ENCODE measurements at places on chromosomes 7 and 10. TPM values are rescaled to one million over a fixed set of nuclear protein-coding genes. Genes with fewer than 3 reads are reported as not detected.

C10orf62 gene
- 1.8 TPM for polyA plus RNA-seq

MICALL2 gene
- polyA plus RNA-seq = 12.6 TPM

OR2A5 gene
- polyA plus RNA-seq = not detected

CNTNAP2 gene
- not detected for polyA plus RNA-seq

GALNT11 gene
- polyA plus RNA-seq = 20.3 TPM

SLC39A12 gene
- polyA plus RNA-seq = not detected

PRSS2 gene
- 1.0 TPM for polyA plus RNA-seq

MCM10 gene
- 0.11 TPM for polyA plus RNA-seq

SPDYE5 gene
- not detected for polyA plus RNA-seq

ITGA8 gene
- polyA plus RNA-seq = 1.8 TPM

PLXDC2 gene
- polyA plus RNA-seq = 7.2 TPM

PKD2L1 gene
- not detected for polyA plus RNA-seq

HOGA1 gene
- polyA plus RNA-seq = 73.4 TPM

UNCX gene
- not detected for polyA plus RNA-seq

- DNase-seq = peak; percentile 61
These were observed 405 bp upstream of the ENTPD1 start for GRCh38 chr10:95755511-95756004.

- DNase-seq = no peak
These were observed 65.1 kb downstream of the CLEC2L start for GRCh38 chr7:139588632-139589031.

- DNase-seq = no peak
These were observed 935 bp downstream of the ZNF273 start for GRCh38 chr7:64904008-64904407.

GRCh38 chr10:11631890-11632587 is 20.6 kb upstream of the USP6NL start:
- no peak for DNase-seq

DNA sequence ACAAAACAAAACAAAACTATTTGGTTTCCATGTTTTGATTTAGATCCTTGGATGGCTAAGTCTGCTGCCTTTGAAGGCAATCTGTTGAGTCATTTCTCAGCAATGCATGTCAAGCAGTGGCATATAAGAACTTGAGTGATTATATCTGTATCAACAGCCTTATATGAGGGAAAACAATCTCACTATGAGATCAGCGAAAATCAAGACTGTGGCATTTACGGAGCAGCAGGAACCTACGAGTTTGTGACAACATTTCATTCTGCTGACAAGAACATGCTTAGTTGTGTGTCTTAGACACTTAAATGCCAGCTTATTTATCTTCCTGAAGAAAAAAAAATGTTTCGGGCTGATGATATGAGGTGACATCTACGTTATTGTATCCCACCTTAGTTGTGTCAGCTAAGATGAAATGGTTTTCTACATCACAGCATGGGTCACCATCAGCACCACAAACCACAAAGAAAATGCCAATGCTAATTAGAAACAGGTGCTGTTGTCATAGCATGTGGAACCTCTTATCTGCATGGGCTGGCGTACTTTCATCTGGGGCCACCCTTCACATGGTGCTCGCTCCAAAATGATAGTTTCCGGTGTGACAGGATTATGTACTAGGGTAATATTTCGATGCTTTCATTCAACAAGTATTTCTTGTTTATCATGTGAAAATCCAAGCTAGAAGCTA is 1085.5 kb downstream of the SORCS1 start:
- DNase-seq = no peak

GRCh38 chr7:69775231-69775771 is 177.0 kb downstream of the AUTS2 start:
- peak; percentile 64 for DNase-seq

DNA sequence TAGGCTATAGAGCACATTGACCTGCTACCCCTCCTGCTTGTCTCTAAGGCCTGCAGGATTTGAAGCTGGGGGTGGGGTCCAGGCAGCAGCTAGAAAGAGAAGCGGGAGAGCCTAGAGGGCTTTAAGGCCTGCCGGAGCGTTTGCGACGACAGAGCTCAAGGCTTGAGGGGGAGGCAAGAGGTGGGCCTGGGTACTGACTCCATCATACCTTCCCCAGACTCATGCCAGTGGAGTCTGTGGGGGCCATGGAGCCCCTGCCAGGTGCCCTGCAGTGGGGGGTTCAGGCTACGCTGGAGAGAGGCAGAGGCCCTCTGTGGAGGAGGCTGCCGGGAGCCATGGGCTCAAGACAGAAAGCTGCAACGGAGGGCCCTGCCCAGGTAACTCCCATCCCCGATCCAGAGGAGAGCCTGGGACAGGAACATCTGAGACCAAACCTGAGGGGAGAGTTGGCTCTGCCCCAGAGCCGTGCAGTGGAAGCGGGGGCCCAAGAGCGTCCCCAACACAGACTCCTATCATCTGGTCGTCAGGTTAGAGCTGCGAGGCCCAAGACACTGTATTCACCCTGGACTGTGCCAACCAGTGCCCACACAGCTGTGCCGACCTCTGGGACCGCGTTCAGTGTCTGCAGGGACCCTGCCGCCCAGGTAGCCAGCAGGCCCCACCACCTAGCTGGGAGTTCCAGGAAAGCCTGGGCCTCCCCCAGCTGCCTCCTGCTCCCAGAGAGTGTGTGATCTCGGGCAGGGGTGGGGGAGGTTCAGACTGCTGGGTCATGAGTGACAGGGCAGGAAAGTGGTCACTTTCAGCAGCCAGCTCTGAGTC is 13.2 kb upstream of the ZNF862 start:
- no peak for DNase-seq

GRCh38 chr10:49560526-49560925 is 21.6 kb upstream of the ERCC6 start:
- DNase-seq = no peak

DNA sequence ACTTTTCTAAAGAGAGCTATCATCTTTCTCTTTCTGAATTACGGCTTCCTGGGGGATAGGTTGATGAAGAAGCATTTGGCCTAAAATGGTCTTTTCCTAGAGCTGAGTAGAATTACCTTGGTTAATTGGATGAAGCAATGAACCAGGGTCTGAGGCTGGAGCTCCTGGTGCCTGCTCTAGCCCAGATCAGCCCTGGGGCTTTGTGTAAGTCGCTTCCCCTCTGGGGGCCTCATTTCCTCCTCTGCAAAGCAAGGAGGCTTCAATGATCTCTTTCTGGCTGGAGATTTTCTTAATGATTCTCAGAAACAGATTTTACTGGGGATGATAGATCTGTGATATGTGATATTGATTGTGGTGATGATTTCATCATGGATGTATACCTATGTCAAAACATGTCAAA is 3.5 kb upstream of the CPA2 start:
- DNase-seq = no peak

DNA sequence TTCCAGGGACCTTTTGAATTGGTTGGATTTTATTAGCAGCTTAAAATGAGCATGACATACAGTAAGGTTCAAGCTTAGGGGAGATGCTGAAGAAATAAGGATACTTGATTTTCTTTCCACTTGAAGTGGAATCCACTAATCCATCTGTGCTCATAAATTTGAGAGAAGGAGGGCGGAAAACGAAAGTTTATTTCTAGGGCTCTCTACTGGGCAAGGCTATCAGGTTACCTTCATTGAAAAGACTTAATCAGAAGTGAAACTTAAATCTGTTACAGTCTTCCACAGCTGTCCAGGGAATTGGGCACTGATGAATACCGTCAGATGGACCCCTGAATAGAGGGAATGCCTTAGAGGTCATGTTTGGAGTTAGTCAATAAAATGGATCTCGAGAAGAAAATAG is 21.8 kb downstream of the AUTS2 start:
- no peak for DNase-seq

DNA sequence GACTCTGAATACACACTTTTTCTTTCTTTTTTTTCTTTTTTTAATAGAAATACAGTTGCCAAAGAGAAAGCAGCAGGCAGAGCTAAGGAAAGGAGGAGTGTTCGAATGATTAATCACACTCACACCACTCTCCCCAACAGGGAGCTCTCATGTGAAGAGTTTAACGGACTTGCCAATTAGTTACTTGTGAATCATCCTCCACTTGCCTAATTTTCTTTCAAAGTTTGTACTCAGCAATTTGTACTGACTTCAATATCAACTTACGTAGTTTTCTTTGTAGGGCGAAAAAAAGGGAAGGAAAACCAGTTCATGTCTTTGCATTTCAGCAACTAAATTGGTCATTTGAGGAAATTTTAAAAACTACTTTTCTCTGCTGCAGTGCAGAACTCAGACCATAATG is 109.2 kb downstream of the PIP4K2A start:
- no peak for DNase-seq

GRCh38 chr7:47648275-47648925 is 66.5 kb upstream of the TNS3 start:
- no peak for DNase-seq

GRCh38 chr7:68014031-68014736 is 1017.6 kb downstream of the TYW1 start:
- DNase-seq = no peak

DNA sequence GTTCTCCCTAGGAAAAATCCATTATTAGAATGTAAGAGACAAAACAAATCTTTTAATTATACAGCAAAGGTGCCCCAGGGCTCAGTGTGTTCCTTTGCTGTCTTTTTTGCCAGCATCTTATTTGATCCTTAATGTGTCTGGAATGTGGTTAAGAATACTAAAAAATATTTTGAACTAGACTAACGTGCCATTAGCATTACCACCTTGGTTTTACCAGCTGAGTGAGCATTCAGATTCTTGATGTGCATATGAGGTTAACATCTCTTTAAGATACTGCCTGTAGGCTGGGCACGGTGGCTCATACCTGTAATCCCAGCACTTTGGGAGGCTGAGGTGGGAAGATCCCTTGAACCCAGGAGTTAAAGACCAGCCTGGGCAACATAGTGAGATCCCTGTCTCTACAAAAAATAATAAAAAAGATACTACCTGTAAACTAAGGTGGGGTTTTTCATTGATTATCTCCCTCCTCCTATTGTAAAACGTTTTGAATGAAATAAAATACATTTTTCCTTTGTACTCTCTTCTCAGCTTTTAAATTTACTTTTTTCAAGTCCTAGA is 96.6 kb downstream of the CCNY start:
- no peak for DNase-seq

- DNase-seq = no peak
These were observed 20.2 kb downstream of the C10orf71 start for GRCh38 chr10:49319206-49319605.

- DNase-seq = no peak
These were observed 276.0 kb upstream of the VWC2 start for GRCh38 chr7:49497471-49497870.

DNA sequence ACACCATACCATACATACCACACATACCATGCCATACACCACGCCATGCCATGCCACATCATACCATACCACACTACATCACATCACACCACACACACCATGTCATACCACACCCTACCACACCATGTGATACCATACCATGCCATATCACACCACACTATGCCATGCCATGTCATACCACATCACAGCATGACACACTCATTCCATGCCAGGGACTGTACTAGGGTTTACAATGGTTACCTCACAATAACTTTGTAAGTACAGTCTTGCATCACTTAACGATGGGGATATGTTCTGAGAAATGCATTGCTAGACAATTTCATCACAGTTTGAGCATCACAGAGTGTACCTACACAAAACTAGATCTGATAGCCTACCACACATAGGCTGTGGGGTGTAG is 14.5 kb downstream of the PYROXD2 start:
- DNase-seq = no peak

- DNase-seq = no peak
These were observed 22.6 kb downstream of the AKR1C4 start for GRCh38 chr10:5219262-5219661.

DNA sequence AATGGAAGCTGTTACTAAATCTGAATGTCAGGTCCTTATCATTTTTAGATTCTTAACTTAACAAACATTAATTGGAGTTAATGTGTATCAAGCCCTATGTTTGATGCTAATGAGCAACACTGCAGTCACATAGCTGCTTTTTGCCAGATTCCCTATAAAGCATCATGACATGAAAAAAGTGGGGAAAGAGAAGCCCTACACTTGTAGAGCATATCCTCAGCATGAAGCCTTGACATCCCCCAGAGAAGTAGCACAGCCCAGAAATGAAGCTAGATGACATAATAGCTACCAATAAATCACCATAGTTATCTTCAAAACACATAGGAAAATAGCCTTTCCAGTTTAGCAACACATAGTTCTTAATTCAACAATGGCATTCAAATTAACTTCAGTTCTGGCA is 49.2 kb upstream of the CDK1 start:
- DNase-seq = no peak

DNA sequence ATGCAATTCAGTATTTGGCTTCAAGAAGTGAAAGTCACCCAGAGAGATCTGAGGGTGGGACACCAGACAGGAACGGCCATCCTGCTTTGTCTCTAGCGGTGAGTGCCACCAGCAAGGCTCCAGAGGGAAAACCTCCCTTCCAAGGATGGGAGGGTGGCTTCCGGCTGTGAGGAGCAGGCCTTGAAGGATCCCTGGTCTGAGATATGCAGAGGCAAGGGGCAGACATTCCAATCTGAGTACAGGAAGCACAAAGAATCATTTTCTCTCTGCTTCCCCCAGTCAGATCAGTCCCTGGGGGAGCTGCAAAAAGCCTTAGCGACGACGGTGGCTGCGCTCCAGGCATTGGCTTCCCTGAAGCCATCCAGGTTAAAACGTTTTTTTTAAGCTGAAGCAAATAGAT is 167.4 kb downstream of the TEX36 start:
- no peak for DNase-seq

DNA sequence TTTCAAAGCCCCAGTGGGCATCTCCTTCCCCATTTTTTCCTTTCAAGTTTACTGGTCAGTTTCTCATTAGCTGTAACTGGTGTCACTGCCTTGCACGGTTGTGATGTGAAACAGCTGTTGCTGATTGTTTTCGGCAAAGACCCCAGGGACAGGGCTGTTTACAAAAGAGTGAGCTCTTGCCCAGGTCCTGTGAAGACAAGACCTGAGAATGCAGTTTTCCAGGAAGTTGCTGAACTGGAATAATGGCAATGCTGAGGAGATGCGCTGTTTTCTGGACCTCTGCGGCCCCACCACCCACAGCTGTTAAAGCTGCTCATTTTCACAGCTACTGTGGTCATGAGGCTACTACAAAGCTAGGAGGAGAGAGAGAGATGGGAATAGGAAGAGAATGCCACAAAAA is 116.6 kb upstream of the RSU1 start:
- DNase-seq = no peak

DNA sequence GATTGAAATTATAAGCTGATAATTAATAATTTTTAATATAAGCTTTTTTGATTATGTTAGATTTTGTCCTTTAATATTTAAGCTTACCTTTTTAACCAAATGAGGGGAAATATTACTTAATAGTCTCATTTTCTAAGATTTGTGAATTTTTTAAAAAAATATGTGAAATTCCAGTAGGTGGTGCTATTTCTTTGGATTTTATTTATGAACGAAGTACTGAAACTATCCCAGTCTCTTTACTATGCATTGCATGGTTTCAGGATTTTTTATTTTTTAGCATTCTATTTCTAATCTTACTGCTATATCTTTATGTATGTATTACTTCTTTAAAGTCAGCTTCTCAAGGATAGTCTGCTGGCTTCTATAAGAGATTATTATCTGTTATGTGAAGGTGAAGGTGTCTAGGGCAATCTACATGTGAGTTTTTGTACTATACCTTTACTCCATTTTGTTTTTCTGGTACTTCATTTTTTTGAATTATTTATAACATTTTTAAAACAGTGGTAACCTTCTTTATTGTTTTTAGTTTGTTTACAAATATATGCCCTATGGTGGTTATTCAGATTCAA is 78.3 kb downstream of the ATRNL1 start:
- DNase-seq = no peak

GRCh38 chr7:74657692-74658177 is at the start of gene GTF2I:
Gene GTF2I (plus strand): TSS chr7:74657718. CDS start chr7:74689129, 31,411 bp downstream.
- peak; percentile 80 for DNase-seq
